ENCODE measurements at places on chromosomes 7 and 10.

DNA sequence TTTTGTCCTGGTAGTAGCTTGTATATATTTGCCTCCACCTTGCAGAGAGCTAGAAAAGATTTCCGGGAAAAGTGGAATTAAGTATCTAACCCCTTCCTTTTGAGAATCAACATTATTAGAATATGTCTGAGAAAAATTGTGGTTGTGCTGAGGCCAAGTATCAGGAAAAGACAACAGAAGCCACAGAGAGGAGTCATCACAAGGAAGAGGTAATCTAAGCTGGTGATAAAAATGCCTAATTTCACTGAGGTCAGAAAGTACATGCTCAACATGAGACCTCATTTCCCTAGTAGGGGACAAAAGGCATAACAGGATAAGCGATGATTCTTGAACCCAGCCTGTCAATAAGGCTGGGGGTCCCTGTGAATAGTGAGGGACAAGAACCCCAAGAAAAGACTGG lies 97.0 kb upstream of the PDE1C start:
- no peak for DNase-seq

- no peak for DNase-seq
These were observed 213.0 kb upstream of the PLXNA4 start for GRCh38 chr7:132789281-132789680.

DNA sequence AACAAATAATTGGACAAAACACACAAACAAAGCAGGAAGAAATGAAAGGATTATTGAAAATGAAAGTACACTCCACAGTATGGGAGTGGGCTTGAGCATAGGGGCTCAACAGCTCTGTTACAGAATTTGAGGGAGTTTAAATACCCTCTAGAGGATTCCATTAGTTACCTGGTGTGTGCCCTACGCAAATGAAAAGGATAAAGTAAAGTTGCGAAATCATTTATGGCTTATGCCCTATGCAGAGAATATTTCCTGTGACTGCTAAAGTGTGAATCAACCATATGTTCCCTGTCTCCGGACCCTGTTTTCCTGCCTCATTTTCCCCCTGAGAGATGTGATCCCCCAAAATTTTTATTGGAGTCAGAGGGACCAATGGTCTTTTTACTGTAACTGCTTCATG lies 634.6 kb upstream of the CNTNAP2 start:
- DNase-seq: no peak

GRCh38 chr7:131937868-131938267 lies 381.4 kb upstream of the PODXL start:
- DNase-seq: no peak

- no peak for DNase-seq
These were observed 36.3 kb upstream of the TOMM7 start for GRCh38 chr7:22858640-22859561.

DNA sequence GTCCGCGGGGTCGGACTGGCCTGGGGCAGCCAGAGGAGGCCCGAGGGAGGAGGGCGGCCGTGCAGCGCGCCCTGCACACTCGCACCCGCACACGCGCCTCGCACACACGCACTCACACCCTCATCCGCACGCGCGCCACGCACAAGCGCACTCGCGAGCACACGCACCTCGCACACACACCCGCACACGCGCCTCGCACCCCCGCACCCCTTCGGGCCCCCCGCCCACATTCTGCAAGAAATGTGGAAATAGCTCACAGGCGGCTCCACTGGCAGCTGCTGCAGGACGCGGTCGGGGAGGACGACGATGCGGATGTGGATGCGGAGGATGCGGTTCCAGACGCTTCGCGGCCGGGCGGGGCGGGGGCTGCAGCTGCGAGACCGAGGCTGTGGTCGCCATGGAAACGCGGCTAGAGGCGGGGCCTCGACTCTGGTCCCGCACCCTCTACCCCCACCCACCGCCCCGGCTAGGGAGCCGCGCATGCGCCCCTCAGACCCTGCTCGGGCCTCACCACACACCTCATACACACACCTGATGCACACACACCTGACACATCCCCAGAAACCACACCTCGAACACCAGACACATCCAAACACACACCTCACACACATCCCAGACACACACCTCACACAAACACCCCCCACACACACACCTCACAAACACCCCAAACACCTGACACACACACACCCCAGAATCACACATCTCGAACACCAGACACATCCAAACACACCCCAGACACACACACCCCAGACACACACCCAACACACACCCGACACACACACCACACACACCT lies at the start of gene CALY:
Gene CALY (minus strand): TSS at position 320 of the 793 bp plus-strand sequence. CDS start 7,907 bp downstream, outside the sequence.
- DNase-seq: peak; percentile 51

DNA sequence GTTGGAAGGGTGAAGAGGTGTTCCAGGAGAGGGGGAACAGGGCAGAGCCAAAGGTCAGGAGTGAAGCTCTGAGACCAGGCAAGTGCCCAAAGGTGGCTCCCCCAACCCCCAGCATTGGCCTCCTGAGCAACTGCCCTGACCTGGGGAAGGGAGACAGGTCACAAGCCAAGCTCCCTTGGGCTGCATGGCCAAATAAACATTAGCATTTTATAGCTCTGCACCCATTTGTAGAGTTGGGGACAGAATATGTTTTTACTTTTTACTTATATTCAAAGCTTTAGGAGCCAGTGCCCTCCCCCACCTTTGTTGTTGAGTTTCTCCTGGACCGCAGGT lies 4.0 kb downstream of the UNC5B start:
- DNase-seq: no peak

- no peak for DNase-seq
These were observed 70.3 kb upstream of the DGKI start for GRCh38 chr7:137916980-137917645.

GRCh38 chr7:85452674-85453073 lies 265.8 kb upstream of the SEMA3D start:
- no peak for DNase-seq

DNA sequence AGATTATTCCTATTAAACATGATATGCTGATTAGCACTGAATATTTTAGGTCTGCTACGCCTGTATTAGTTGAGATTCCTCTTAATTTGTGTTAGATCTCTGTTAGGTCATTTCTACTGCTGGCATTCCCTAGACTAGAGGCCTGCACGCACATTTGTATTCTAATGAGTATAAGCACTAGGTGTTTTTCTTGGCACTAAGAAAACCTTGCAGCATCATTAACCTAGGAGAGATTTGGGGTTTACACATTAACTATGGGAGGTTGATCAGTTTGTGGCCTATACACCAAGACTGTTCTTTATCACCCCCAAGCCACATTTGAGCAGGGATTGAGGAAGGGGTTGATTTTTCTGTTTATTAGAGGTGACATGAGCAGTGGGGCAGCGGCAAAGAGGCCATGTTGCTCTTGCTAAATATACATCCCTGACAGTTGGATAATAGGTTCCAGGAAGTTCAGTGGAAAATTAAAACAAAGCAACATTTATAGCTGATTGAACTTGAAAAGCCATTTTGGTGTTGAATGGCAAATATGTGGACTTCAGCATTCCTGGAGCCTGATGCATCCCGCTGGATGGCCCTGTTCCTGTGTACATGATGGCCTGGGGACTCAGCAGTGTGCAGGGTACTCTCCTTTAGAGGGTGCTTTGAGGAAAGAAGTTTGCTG lies 65.2 kb downstream of the GBF1 start:
- DNase-seq: no peak

- no peak for DNase-seq
These were observed 665.0 kb downstream of the PARD3 start for GRCh38 chr10:34150103-34150502.

GRCh38 chr10:120646738-120647456 lies 189.9 kb downstream of the PLPP4 start:
- DNase-seq: no peak

DNA sequence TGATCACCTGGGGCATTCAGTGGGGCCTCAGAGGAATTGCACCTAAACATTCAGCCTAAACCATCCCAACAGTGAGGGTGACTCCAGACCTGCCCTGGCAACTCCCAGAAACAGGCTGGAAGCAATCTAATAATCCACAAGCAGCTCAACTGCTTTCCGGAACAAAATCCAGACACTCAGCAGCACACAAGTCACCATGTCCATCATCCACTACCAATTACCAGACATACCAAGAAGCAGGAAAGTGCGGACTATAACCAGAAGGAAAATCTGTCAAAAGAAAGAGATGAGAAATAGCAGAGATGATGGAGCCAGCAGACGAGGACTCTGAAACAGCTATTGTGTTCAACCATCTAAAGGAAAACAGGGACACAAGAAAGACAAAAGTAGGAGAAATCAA lies 342.6 kb upstream of the ZMIZ1 start:
- no peak for DNase-seq

DNA sequence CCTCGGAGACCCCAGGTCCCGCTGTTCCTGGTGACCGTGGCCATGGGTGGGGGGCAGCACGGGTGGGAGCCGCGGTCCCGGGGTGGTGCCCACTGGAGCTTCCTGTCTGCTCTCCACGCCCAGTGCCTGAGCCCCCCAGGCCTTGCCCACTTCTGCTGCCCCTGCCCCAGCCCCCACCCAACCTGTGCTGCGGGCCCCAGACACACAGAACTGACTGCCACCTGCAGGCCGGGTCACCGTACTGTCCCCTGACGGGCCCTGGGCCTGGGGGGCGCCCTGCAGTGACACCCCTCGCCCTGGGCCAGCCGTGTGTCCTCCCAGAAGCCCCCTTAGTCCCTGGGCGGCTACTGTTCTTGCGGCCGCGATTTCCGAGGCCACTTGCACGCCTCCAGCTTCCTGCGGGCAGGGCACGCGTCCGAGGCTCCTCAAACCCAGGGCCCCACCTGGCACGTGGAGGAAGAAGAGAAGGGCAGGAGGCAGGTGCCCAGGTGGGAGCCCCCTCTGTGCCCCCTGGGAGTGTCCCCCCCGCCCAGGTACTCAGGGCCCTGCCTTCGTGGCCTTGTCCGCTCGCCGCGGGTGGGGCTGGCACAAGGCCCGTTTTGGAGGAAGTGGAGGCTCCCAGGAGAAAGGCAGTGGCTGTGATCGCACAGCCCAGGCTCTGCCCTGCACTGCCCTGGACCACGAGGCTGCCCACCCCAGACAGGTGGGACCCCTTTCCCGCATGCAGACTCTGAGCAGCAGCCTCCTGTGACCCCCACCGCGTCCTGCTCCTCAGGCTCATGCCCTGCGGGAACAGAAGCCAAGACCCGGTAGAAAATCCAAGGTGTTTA lies 10.4 kb downstream of the TMEM184A start:
- DNase-seq: no peak

GRCh38 chr7:13198727-13199126 lies 511.3 kb downstream of the ARL4A start:
- no peak for DNase-seq

GRCh38 chr10:34666008-34666704 lies 148.9 kb downstream of the PARD3 start:
- no peak for DNase-seq

GRCh38 chr7:71264005-71264404 lies 132.1 kb downstream of the GALNT17 start:
- DNase-seq: no peak

GRCh38 chr7:156753630-156754029 lies 113.1 kb downstream of the RNF32 start:
- DNase-seq: no peak

DNA sequence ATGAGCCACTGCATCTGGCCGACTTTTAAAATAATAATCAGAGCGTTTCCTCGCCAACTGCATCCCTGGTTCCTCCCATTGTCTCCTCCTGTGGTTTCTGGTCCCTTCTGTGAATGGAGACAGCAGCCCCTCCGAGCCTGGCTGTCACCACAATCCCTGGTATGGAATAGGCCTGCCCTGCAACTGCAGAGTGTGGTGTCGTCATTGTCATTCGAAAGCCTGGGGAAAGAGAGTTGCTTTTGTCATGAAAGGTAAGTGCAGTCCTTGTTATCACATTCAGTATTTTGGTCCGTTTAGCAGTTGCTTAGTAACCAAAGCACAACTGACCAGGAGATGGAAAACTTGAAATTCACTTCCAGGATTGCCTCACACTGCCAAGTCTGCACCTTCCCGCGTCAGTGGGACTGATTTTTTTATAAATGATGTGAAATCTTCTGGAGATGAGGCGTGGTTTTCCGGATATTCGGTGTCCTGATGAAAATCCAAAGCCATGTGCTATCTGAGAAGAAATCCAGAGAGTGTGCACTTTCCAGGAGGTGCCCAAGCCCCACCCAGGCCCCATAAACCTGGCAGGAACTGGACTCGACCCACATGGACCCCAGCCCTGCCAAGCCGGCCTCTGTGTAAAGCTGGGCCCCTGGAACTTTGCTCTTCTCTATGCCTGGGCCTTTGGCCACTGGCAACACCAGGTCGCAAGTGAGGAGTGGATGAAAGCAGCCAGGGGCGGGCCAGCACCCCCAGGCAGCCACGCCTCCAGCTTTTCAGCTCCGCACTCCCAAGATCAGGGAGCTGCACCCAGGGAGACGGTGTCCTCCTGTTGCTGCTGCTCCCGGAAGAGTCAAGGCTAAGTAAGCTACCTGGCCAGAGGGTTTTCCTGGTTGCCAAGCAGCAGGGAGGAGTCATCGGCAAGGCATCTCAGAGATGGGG lies 133.7 kb upstream of the SH2B2 start:
- no peak for DNase-seq

- DNase-seq: no peak
These were observed 80.5 kb downstream of the ABCA13 start for GRCh38 chr7:48251766-48252165.

- DNase-seq: no peak
These were observed 44.1 kb upstream of the CNPY1 start for GRCh38 chr7:155590215-155591018.

DNA sequence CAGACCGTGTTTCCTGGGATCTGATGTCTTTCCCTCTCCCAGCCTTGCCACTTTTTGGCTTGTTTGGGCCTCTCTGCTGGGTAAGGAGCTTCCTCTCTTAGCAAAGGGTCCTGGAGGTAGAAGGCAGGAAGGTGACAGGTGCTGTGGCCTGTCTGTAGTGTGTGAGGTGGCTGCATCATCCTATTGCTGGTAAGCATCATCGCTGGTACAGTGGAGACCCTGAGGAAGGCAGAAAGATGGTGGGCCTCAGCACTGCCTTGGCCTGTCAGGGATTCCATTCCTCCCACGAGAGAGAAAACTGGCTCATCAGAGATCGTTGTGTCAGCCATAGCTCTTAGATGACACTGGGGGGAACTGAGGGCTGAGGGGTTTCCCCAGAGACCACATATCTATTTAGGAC lies 46.5 kb downstream of the ZMIZ1 start:
- no peak for DNase-seq

GRCh38 chr7:49418963-49419362 lies 354.5 kb upstream of the VWC2 start:
- no peak for DNase-seq

DNA sequence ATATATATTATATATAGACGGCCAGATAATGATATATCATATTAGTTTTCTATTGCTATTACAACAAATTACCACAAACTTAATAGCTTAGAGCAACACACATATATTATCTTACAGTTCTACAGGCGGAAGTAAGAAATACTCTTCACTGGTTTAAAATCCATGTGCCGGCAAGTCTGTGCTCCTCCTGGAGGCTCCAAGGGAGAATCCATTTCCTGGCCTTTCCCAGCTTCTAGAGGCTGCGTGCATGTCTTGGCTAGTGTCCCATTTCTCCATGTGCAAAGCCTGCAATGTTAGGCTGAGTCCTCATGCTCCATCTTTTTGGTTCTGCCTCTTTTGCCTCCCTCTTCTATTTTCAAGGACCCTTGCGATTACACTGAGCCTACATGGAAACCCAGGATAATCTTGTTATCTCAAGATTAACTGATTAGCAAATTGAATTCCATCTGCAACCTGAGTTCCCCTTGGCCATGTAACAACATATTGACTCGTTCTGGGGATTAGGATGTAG lies 23.9 kb upstream of the PNLIPRP3 start:
- DNase-seq: no peak
